Activated CD8-positive, alpha-beta memory T cell treated with anti-CD3 and anti-CD28 coated beads for 24 hours (primary cell): ENCODE measurements at places on chromosomes 1 and 21.
A peak's percentile ranks its signal among the peaks of the same experiment; 100 is the strongest.

- DNase-seq, result no peak
Observed at GRCh38 chr1:72845381-72845780, 563.0 kb upstream of the NEGR1 start.

DNA sequence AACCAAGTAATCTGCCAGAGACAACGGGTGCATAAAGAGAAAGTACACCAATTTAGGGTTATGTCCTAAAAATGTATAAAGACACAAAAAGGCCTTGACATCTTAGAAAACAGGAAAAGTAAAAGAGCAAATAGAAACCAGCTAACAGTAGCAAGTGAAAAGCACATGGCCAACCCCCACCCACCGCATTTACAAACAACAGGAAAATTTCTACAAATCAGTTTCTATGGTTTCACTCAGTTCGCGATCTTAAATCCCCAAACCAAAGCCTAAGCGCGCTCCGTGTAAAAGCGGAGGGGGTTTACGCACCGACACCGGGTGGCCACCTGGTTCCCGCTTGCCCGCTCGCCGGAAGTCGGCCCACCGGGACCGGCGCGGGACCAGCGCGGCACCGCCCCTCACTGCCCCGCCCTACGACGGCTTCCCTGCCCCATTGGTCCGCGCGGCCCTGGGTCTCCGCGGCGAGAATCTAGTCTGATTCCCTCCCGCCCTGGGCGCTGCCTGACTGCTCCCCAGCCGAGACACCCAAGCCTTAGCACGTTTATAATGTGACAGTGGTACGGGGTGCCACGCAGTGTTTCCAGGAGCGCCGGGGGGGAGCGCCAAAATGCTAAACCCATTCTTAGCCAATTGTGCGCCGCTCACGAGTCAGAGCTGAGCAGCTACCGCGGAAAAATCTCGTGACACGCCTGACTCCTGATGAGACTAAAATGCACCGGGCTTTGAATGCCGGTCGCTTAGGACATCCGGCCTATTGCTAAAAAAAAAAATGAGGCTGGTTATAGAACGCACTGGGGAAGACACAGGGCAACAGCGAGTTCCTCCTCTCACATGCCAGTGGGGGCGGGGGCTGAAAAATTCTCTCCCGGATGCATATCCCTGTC lies at the start of gene GART:
Gene GART (minus strand): TSS at position 362 of the 884 bp plus-strand sequence. CDS start 2,802 bp downstream, outside the sequence.
- DNase-seq, result peak; percentile 92

GRCh38 chr1:204265665-204266064 lies 51.9 kb upstream of the GOLT1A start:
- DNase-seq, result no peak

GRCh38 chr1:52636721-52637695 lies 4.0 kb downstream of the SHISAL2A start:
- peak; percentile 83 for DNase-seq

DNA sequence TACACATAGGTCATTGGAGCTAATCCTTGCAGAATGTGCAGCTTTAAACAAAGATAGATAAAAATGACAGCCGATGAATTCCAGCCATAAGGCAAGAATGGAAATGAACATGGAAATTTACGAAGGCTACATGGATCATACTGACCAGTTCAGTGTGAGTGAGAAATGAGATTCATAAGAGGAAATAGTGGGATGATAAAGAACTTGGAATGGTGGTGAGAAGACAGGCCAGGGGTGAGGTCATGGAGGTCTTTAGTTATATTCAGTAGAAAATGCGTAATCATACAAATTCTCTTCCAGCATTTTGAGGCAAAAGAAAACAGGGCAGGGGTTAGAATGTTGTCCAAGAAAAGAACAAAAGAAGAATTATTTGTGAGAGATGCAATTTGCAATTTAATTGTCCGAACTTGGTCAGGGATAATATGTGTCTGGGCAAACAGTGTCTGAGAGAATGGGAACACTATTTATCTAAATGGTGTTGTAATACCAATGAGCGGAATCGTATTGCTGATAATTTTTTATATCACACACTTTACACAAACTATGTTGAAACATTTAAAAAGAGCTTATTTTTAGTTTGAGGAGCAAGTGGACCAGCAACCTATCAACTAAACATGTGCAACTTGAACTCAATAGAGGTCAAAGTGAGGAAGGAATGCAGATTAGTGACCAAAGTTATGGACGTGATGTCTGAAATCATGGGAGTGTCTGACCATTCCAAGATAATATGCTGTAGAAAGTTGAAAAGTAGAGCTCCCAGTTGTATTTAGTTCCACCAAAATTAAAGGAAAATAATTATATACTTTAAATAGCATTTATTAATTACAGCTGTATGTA lies 739.0 kb upstream of the NCAM2 start:
- no peak for DNase-seq

DNA sequence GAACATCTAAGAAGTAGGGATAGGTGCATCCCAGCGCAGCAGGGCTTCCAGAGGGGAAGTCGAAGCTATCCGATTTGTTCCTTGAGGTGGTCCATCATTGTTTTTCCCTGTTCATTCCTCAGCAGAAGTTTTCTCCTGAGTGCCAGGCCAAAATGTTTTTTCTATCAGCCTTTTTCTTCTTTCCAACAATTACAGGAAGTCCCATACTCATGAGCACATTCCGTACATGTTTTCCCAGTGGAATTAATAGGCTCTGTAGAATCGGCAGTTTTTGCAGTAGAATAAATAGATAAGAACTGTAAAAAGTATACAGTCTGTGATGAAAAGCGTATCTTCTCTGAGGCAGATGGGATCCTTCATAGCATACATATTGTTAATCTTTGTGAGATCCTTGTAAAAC lies 24.8 kb downstream of the CD101 start:
- no peak for DNase-seq

DNA sequence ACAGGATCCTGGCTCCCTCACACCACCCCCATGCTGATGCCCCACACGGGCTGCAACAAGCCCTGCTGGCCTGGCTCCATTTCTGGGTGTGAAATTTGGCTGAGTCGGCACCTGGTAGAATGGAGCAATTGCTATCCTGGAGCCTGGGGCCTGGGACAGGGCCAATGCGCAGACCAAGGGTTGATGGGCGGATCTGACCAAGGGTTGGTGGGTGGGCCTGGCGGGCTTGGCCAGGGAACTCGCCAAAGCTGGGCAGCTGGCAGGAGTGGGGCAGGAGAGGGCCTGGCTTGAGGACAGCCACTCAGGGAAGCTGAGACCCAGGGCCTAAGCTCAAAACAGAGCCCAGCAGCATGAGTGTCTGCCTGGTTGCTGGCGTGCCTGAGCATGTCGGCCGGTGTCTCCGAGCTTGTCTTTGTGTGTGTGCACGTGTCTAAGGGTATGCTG lies 70.9 kb upstream of the POU3F1 start:
- no peak for DNase-seq

GRCh38 chr1:163674236-163674635 lies 352.5 kb downstream of the NUF2 start:
- DNase-seq, result no peak

DNA sequence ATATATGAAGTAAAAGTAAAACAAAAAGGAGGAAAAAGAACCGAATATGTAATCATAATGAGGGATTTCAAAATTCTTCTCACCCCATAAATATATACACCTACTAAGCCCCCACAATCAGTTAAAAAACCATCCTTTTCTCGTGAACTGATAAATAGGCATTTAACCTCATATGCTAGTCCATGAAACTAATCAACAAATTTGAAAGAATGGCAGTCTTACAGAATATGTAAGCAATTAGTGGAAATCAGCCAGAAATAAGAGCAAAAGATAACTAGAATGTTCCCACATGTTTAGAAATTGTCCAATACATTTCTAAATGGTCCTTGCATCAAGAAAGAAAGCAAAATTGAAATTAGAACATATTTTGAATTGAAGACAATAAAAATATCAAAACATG lies 849.4 kb upstream of the CXADR start:
- DNase-seq, result no peak

- no peak for DNase-seq
Observed at GRCh38 chr1:205216588-205216987, 5.1 kb upstream of the DSTYK start.

GRCh38 chr1:145711213-145711651 lies 4.1 kb upstream of the PDZK1 start:
- DNase-seq, result no peak

DNA sequence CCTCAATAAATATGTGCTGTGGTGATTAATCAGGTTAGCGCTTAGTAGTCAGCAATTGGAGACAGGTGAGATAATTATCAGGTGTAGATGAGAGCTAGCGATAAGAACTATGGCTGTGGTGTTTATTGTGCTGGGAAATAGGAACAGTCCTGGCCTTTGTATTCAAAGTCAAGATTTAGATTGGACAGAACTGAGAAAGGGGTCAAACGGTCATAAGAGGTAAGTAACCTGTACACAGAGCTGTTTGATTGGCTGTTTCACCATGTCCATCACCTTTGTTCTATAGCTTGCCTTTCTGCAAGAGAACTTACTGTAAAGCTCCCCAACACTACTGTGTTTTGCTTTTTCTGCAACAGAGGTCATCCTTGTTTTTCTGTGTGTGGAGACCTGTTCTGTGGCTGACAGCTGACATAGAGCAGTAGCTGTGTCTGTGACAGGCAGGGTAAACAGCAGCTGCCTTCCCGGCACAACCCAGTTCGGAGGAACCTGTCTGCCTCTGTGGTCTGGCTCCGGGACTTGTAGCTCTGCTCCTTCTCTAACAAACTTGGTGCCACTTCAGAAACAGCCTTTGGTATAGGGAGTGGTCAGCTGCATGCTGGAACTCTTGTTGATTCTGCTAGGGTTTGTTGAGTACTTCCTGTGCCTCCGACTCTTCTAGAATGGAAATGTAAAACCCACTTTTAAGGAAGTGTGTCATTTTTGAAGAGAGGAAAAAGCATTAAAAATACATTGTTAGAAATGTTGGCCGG lies 21.1 kb upstream of the CDC42 start:
- DNase-seq, result no peak

GRCh38 chr1:168835176-168835575 lies 106.2 kb upstream of the DPT start:
- DNase-seq, result no peak

DNA sequence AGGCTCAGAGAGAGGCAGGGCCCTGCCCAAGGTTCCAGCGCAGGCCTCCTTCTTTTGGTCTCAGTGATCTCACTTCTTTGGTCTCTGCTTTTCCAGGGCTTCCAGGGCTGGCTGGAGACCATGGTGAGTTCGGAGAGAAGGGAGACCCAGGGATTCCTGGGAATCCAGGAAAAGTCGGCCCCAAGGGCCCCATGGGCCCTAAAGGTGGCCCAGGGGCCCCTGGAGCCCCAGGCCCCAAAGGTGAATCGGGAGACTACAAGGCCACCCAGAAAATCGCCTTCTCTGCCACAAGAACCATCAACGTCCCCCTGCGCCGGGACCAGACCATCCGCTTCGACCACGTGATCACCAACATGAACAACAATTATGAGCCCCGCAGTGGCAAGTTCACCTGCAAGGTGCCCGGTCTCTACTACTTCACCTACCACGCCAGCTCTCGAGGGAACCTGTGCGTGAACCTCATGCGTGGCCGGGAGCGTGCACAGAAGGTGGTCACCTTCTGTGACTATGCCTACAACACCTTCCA lies 7.7 kb downstream of the C1QB start:
- DNase-seq, result no peak

GRCh38 chr21:37032877-37033471 lies 26.5 kb downstream of the RIPPLY3 start:
- DNase-seq, result no peak

GRCh38 chr1:50975436-50975835 lies 5.4 kb downstream of the CDKN2C start:
- DNase-seq, result no peak

- no peak for DNase-seq
Observed at GRCh38 chr21:22535630-22536029, 1537.4 kb downstream of the NCAM2 start.

DNA sequence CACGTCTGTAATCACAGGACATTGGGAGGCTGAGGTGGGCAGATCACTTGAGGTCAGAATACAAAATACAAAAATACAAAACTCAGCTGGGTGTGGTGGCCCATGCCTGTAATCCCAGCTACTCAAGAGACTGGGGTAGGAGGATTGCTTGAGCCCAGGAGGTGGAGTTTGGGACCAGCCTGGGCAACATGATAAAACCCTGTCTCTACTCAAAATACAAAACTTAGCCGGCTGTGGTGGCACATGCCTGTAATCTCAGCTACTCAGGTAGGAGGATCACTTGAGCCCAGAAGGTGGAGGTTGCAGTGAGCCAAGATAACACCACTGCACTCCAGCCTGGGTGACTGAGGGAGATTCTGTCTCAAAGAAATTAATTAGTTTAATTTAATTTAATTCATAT lies 6.5 kb upstream of the ITLN1 start:
- no peak for DNase-seq

DNA sequence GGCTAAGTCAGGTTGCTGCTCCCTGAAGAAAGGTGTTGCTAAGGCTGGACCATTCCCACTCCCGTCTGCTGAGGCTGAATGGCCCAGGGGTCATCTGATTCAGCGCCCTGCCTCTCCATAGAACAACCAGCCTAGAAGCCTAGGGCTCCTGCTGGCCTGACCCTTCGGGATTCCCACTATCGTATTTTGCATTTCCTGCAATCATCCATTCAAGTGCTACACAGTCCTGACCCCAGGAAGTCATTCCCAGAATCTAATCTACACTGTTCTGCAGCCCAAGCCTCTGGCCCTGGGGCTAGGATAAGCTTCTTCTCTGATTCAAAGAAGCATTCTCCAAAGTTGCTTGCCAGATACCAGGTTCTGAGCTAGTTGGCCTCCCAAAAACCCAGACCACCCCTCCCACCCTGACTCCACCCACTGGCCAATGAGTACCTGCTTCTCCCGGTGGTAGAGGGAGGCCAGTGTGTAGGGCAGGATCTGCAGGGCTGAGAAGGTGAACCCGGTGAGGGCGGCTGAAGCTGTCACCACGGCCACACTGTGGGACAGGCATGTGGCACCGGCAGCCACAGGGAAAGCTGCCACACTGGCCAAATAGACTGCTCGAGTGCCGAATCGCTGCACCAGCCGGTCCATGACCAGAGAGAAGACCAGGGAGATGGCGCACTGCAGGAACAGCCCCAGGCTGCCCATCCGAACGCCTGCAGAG lies 18.7 kb downstream of the SLC45A3 start:
- DNase-seq, result no peak

DNA sequence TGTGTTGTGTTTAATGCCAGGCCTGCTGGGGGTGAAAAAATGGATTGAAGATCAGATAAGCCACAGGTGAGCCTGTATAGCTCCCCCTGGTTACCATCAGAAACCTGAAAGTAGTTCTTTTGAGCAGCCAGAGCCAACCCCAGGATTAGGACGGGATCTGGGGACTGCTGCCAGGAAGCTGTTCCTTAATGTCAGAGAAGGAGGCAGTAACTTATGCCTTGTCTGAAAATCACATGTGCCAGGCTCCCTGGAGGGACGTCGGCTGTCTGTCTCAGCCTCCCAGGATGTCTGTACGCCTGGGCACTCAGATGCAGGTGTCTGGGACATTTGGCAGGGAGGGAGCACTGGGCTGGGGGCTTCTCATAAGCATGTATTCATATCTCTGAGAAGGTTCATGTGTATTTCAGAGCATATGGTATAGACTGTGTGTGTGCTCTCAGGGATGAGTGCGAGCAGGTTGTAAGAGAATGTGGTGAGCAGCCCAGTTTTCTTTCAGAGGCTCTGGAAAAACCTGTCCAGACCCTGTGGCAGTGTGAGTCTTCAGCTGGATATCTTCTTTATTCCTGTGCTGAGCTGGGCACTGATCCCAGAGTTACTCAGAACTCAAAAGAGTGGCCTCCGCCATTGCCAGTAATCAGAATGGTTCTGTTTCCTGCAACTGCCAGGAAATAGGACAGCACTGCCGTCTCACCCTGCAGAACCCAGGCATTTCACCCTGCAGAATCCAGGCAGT lies 2.8 kb downstream of the FAM43B start:
- no peak for DNase-seq
